ENCODE measurements at places on chromosomes 1 and 21. TPM values are rescaled to one million over a fixed set of nuclear protein-coding genes. Genes with fewer than 3 reads are reported as not detected.

DNA sequence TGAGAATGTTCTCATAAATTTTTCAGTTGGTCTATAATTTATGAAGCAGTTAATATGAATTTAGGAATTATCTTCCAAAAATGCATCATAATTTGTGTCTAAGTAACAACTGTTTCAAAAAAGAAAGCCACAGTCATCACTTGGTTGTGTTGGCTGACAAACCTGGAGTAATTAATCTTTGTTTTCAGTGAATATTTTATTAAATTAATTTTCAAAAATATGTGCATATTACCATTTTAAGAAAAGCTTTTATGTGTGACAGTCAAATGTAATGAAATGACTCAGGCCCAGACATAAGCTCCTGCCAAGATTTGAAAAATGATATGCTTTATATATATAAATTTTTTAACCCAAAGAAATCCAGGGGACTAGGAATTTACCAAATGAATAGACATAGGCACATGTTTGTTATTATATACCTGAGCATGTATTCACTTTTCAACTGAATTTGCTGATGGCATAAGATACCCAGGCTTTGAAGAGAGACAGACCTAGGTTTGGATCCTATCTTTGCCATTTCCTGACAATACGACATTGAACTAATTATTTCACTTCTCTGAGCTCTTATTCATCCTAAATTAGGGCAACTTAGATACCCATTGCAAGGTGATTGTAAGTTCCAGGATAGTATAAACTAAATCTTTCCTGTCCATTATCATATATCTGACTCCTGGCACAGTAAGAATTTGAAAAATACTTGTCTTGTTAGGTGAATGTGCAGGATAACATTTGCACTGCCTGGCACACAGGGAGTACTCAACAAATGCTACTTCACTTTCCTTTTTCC, 729.5 kb upstream of the ADGRL2 start:
- H3K4me1 ChIP-seq, result no peaks in the 10 kb centered on the region
- no peaks in the 10 kb centered on the region for H3K27me3 ChIP-seq
- DNase-seq, result peak; percentile 18
- no peaks in the 10 kb centered on the region for H3K36me3 ChIP-seq
- H3K4me3 ChIP-seq, result no peak overlapping the region

HMGN2 gene
- 478 TPM for total RNA-seq

DNA sequence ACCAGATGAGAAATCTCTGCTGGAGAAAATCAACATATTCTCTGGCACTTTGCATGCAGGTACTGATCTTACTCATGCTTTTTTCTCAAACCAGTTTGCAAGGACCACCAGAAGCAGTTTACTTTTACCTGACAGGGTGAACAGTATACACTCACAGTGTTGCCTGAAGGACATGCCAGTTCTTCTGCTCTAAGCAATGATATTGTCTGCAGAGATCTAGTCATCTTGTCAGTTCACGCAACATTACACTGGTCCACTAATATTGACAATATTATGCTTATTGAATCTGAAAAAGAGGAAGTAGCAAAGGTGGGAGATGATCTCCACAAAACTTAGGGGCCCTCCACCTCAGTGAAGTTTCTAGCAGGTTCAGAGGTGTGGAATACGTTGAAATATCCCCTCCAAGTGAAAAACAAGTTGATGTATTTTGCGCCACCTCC, 3.8 kb upstream of the S100B start:
- H3K4me1 ChIP-seq, result peaks cover 19% of the 10 kb centered on the region
- no peaks in the 10 kb centered on the region for H3K27me3 ChIP-seq
- no peak overlapping the region for H3K27ac ChIP-seq
- H3K4me3 ChIP-seq, result no peak overlapping the region
- no peak for DNase-seq
- no peaks in the 10 kb centered on the region for H3K36me3 ChIP-seq

NOTCH2 gene
- total RNA-seq, result 70.4 TPM

GPA33 gene
- 0.04 TPM for total RNA-seq

- no peak overlapping the region for H3K4me3 ChIP-seq
- H3K36me3 ChIP-seq, result no peaks in the 10 kb centered on the region
- no peak for DNase-seq
- no peak overlapping the region for H3K27ac ChIP-seq
Measured at GRCh38 chr1:178238722-178239510, 145.0 kb downstream of the RASAL2 start.

TXLNA gene
- total RNA-seq, result 32.8 TPM

DNA sequence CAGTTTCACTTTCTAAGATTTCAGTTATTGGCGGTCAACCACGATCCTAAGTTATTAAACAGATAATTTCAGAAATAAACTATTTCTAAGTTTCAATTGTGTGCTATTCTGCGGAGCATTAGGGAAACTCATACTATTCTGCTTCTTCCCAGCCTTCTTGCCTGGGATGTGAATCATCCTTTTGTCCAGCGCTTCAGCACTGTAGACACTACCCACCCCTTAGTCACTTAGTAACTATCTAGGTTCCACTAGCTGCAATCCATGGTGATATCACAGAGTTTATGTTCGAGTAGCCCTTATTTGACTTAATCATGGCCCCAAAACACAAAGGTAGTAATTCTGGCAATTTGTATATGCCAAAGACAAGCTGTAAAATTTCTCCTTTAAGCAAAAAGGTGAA, 279.9 kb upstream of the ADAMTS5 start:
- H3K4me1 ChIP-seq, result no peaks in the 10 kb centered on the region
- peak; percentile 37 for DNase-seq
- no peaks in the 10 kb centered on the region for H3K27me3 ChIP-seq
- H3K36me3 ChIP-seq, result no peaks in the 10 kb centered on the region

DNA sequence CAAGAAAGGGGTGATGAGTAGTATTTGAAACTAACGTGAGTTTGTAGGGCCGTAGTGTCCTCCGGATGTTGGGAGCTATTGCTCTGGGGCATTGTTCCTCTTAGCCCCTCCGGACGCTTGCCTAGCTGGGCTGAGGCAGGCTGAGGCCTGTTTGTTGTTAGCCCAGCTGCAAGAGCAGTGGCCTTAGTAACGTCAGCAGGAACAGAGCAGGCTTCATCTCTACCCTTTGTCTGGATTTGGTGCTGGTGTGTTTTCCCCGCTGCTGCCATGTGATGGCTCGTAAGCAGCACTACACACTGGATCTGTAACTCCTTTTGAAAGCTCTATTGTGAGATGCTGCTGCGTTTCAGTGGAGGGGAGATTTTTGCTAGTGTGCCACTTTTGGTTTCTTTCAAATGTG, 57.6 kb downstream of the DNM3 start:
- no peaks in the 10 kb centered on the region for H3K36me3 ChIP-seq
- no peaks in the 10 kb centered on the region for H3K4me1 ChIP-seq
- no peaks in the 10 kb centered on the region for H3K27me3 ChIP-seq
- DNase-seq, result peak; percentile 42

C1orf94 gene
- not detected for total RNA-seq

GRCh38 chr1:160550572-160551034, 27.5 kb upstream of the SLAMF6 start:
- no peaks in the 10 kb centered on the region for H3K4me1 ChIP-seq
- DNase-seq, result no peak
- H3K27ac ChIP-seq, result no peak overlapping the region
- H3K27me3 ChIP-seq, result no peaks in the 10 kb centered on the region
- no peaks in the 10 kb centered on the region for H3K36me3 ChIP-seq

DNA sequence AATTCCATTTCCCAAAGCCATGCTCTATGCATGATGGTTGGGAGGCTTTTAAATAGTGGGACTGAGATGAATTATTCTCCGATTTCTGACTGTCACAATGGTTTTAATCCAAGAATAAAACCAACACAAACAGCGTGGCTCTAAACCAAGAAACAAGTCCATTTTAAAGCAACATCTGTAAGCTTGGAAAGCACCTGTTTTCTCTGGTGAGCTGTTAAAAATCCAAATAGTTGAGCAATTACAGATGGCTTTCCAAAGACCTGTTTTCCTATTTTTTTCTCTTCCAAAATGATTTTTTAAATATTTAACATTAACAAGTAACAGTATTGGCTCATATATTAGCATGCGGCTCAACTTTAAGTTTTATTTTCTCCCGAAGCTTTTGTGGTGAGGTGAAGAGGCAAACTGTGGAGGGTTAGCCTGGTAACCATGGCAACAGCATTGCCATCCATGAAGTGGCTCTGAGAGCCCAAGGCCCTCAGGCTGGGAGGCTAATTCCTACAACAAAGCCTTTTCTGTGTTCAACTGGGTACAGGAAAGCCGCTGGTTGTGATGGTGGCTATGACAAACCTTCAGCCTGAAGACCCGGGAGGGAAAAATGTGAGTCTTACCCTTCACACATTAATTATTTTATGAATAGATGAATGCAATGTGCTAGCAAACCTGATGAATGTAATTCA, 56.7 kb upstream of the B3GALT5 start:
- no peaks in the 10 kb centered on the region for H3K27me3 ChIP-seq
- H3K36me3 ChIP-seq, result no peaks in the 10 kb centered on the region
- peaks cover 2% of the 10 kb centered on the region for H3K4me1 ChIP-seq
- H3K27ac ChIP-seq, result no peak overlapping the region

- no peak overlapping the region for H3K27ac ChIP-seq
- H3K4me3 ChIP-seq, result no peak overlapping the region
- H3K27me3 ChIP-seq, result no peaks in the 10 kb centered on the region
- H3K4me1 ChIP-seq, result no peaks in the 10 kb centered on the region
- H3K36me3 ChIP-seq, result no peaks in the 10 kb centered on the region
Measured at GRCh38 chr1:218616681-218617080, 271.5 kb downstream of the TGFB2 start.

- H3K4me1 ChIP-seq, result peaks cover 6% of the 10 kb centered on the region
- no peak overlapping the region for H3K27ac ChIP-seq
- H3K36me3 ChIP-seq, result peaks cover 32% of the 10 kb centered on the region
- no peaks in the 10 kb centered on the region for H3K27me3 ChIP-seq
Measured at GRCh38 chr1:225977937-225978748, 21.0 kb downstream of the SDE2 start.

DNA sequence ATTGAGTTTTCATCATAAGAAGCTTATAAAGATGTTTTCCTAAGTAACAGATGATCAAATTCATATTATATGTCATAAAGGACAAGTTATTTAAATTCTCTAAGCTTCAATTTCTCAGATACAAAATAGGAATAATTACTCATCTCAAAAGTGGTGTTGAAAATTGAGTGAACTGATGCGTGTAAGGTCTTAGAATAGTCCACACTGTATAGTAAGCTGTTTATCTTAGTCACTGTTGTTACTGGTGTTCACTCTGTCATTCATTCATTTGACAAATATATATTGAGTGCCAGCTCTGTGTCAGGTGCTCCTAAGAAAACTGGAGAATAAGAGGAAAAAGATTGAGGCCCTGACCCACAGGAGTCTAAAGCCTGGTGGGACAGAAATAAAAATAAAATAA, 186.3 kb upstream of the BRINP3 start:
- H3K36me3 ChIP-seq, result no peaks in the 10 kb centered on the region
- no peak for DNase-seq
- no peaks in the 10 kb centered on the region for H3K4me1 ChIP-seq
- H3K27ac ChIP-seq, result no peak overlapping the region

- H3K27me3 ChIP-seq, result no peaks in the 10 kb centered on the region
- H3K27ac ChIP-seq, result no peak overlapping the region
- DNase-seq, result no peak
- H3K4me3 ChIP-seq, result no peak overlapping the region
- peaks cover 45% of the 10 kb centered on the region for H3K36me3 ChIP-seq
- H3K4me1 ChIP-seq, result no peaks in the 10 kb centered on the region
Measured at GRCh38 chr1:6545276-6546112, 8.8 kb downstream of the NOL9 start.

- DNase-seq, result no peak
- H3K36me3 ChIP-seq, result no peaks in the 10 kb centered on the region
- peaks cover 12% of the 10 kb centered on the region for H3K4me1 ChIP-seq
Measured at GRCh38 chr1:52571783-52572182, 18.9 kb upstream of the TUT4 start.

DNA sequence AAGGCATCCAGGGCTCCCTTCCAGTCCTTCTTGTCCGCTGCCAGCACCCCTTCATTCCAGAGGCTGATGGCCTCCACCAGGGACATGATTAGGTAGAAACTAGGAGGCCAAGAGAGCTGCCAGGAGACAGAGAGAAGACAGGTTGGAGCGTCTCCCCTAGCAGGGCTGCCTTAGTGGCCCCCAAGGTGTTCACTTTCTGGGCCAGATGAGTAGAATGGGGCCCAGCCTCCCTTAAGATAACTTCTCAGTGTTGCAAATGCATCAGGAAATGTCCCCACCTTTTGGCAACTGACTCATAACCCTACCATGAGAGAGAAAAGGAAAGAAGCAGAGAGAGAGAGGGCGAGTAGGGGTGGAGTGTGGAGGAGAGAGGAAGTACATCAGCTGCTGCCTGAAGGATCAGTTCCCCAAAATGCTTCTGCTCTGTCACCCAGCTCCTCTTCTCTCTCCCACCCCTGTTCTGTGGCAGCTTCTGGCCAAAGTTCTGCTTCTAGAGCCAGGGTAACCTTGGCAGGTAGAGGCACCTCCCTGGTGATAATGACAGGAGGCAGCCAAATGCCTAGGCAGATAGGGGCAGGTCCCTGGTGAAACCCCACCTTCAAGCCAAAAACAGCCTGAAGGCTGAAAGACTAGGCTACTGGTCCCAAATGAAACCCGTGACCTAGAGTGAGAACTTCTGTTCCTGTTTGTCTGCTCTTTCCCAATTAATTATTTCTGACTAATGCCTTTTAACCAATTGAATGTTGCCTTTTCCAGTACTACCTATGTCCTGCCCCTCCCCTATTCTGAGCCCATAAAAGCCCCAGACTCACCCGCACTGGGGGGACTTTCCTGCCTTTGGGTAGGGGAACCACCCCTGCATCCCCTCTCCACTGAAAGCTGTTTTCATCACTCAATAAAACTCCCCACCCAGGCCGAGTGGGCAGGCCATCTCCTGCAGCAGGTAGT, at the start of gene NCF2:
Gene NCF2 (minus strand): TSS at position 216 of the 948 bp plus-strand sequence. CDS start 130 bp downstream, at position 86.
- H3K27me3 ChIP-seq, result no peaks in the 10 kb centered on the region
- peak within 1 kb of the TSS; percentile 63 for H3K27ac ChIP-seq
- no peaks in the 10 kb centered on the region for H3K4me1 ChIP-seq
- peak; percentile 76 for DNase-seq
- H3K36me3 ChIP-seq, result no peaks in the 10 kb centered on the region
- H3K4me3 ChIP-seq, result peak within 1 kb of the TSS; percentile 1

DNA sequence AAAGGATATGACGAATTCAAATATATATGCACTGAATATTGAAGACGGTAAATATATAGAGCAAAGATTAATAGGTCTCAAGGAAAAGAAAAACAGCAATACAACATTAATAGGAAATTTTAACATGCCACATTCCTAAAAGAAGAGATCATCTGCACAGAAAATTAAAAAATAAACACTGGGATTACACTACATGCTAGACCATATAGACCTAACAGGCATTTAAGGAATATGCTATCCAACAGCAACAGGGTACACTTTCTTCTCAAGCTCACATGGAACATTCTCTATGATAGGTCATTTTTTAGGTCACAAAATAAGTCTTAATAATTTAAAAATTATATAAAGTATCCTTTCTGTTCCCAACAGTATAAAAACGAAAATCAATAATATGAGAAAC, 1038.3 kb downstream of the KCNT2 start:
- H3K4me1 ChIP-seq, result no peaks in the 10 kb centered on the region
- no peaks in the 10 kb centered on the region for H3K36me3 ChIP-seq
- no peak for DNase-seq

KRTAP7-1 gene
- not detected for total RNA-seq

FNDC7 gene
- not detected for total RNA-seq

- no peak overlapping the region for H3K27ac ChIP-seq
- no peaks in the 10 kb centered on the region for H3K27me3 ChIP-seq
- peaks cover 4% of the 10 kb centered on the region for H3K4me1 ChIP-seq
- no peak for DNase-seq
Measured at GRCh38 chr1:147223740-147224615, 1.2 kb downstream of the FMO5 start.

NUF2 gene
- total RNA-seq, result 10.1 TPM

- no peaks in the 10 kb centered on the region for H3K4me1 ChIP-seq
- no peak overlapping the region for H3K27ac ChIP-seq
- H3K27me3 ChIP-seq, result peaks cover 4% of the 10 kb centered on the region
- DNase-seq, result no peak
Measured at GRCh38 chr1:232249339-232249738, 380.6 kb downstream of the SIPA1L2 start.

- H3K4me1 ChIP-seq, result no peaks in the 10 kb centered on the region
- H3K27me3 ChIP-seq, result no peaks in the 10 kb centered on the region
- H3K36me3 ChIP-seq, result no peaks in the 10 kb centered on the region
- no peak overlapping the region for H3K4me3 ChIP-seq
- H3K27ac ChIP-seq, result no peak overlapping the region
Measured at GRCh38 chr1:3510136-3510955, 55.9 kb downstream of the ARHGEF16 start.
